ENCODE measurements at places on chromosomes 12 and 14.
A peak's percentile ranks its signal among the peaks of the same experiment; 100 is the strongest.

DNA sequence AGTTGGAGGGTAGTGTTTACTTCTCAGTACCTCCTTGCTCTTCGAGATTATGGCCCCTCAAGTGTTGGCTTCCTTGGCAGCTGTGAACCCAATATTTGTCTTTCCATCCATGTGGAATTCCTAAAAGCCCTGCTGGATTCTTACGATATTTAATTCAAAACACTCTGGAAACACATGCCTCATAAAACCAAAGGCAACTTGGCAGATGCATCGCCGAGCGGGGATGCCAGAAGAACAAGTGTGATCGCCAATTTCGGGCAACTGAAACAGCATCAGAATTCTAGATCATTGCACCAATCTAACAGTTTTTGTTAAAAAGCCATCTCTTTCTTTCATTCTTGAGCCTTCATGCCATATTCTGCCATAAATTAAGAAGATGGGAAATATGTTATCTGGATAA, 934.4 kb downstream of the AACS start:
- no peak for DNase-seq

DNA sequence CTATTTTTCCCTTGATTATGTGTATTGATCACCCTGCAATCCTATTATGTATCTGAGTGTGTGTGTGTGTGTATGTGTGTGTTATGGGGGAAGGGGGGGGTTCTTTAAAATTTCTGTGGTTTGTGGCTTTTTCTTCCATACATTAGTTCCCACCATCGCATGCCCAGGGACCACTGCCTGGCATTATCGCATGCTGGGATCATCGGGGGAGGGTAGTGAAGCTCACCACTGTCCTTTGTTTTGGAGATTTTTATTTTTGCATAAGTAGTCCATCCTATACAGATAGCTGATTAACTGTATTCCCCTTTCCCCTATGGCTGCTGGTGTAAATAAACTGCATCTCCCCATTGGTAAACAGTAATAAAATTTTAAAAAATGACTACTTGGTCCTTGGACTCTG, 3.4 kb downstream of the ATXN7L3B start:
- DNase-seq = no peak

- DNase-seq = no peak
Observed at GRCh38 chr12:70149665-70150064, 93.6 kb upstream of the CNOT2 start.

GRCh38 chr12:15323480-15323879, 1.2 kb downstream of the PTPRO start:
- DNase-seq = no peak

DNA sequence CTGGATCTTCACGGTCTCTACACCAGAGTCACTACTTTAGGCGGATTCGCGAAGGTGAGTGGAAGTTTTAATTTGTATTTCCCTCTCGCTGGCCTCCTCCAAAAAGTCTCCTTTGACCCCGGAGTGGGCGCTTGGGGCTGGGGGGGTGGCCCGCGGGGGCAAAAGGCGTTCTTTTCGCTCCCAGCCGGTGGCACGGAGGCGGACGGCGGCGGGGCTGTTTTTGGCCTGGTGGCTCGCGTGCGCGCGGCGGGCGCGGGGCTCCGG, 510 bp downstream of the ARID2 start:
- peak; percentile 85 for DNase-seq

DNA sequence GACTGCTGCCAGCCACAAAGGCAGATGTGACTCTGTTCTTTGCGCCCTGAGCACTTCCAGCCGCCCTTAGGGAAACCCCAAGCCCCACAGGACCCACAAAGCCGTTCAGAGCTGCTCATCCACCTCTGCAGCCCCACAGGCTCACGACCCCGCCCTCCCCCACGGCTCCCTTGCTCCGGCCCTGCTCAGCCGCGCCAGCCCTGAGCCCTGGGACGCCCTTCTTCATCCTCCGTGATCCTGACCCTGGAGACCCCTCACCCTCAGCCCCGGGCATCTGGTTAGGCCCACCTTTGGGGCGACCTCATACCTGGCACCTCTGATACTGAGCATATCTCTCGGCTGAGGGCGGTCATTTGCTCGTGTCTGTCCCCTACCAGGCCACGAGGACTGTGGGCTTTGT, 125.8 kb upstream of the EVL start:
- no peak for DNase-seq

GRCh38 chr12:94415066-94415465, 44.6 kb downstream of the CEP83 start:
- DNase-seq = no peak

DNA sequence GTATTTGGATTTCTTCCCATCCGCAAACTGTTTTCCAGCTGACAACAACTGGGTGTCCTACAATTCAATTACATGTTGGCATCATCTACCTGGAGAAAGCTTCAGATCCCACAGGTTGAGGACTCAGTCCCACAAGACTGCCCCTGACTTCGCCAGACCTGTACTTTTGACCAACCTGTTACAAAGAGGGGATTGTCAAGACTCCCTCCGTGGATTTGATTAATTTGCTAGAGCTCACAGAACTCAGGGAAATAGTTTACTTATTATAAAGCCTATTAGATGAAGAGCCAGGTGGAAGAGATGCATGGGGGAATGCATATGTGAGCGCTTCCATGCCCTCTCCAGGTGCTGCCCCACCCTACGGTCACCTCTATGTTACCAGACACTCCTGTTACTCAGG, 14.6 kb downstream of the RESF1 start:
- no peak for DNase-seq

GRCh38 chr14:37034410-37035285, 137.8 kb downstream of the SLC25A21 start:
- DNase-seq = no peak

DNA sequence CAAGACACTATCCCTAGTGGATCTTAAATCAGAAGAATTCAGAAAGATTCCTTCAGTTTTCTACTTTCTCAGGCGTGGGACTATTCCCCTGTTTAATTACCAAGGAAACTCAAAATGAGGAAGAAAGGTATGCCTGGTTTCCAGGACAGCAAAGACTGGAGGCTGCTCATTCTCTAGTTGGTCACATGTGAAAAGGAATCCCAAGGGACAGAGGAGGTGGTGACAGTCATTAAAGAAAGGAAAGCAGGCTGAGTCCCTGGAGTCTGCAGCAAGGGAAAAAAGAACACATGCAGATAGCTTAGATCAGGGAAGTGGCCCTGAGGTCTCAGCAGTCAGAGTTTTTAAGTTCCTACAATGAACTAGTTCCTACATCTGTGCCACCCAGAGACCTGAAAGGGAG, 165.4 kb upstream of the CCDC198 start:
- DNase-seq = no peak

DNA sequence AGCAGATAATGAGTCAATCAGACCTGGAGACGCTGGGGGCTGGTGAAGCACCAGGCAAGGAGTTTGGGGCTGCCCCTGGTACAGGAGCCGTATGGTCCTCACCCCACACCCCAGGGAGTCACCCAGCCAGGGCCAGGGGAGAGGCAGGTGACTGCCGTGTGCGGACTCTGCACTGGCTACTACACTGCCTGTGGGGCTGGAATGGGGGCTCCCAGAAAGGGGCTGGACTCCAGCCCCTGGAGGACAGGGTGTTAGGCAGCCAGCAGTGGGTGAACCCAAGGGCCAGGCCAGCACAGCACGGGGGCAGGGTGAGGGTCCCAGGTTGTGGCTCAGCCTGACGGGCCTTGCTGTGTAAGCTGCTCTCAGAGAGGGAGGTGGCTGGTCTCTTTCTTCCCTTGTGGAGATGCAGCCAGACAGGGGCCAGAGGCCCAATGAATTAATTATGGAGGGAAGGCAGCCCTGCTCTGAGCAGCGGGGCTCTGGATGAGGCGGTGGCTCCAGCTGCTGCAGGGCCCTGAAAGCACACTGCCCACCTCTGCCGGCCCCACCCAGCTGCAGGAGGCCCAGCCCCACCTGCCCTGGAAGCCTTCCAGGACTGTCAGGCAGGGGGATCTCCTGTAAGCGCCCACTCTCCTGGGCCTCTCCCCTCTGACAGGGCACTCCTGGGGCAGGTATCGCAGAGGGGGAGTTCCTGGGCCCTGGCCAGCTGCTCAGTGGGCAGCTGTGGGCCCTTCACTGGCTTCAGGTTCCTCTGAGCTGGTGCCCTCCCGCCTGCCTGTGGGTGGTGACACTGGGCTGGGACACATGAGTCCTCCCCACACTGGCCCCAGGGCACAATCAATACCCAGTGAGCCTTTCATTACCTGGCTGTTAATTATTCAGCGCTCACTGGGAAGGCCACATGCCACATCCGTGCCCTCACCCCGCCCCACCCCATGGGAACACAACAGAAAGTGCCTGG, 142.5 kb upstream of the C14orf180 start:
- DNase-seq = peak; percentile 50

- DNase-seq = no peak
Observed at GRCh38 chr12:56590237-56590830, 39.8 kb downstream of the BAZ2A start.

GRCh38 chr14:42671636-42672035, 1065.0 kb downstream of the LRFN5 start:
- no peak for DNase-seq

DNA sequence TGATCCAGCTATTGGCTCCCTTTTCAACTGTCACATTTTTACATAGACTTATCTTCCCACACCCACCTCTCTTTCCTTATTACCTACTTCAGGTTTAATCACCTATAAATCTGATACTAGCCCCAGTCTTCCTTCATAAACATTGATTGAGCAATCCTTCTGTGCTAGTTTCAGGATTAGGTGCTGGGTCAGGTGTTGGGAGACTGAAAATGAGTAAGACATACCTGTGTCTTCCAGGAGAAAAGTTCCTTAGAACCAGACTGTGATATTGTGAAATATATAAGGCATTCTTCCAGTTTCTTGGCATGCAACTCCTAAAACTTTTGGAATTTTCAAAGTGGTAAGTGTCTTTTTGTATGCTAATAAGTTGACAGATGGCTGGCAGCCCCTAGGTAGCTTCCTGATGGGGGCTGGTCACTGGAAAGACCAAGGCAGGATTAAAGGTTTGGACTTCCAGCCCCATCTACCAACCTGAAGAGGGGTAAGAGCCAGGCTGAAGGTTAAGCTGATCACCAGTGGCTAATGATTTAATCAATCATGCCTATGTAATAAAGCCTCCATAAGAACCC, 4.6 kb downstream of the ANO6 start:
- no peak for DNase-seq

- no peak for DNase-seq
Observed at GRCh38 chr14:20606902-20607242, 15.7 kb upstream of the RNASE12 start.

DNA sequence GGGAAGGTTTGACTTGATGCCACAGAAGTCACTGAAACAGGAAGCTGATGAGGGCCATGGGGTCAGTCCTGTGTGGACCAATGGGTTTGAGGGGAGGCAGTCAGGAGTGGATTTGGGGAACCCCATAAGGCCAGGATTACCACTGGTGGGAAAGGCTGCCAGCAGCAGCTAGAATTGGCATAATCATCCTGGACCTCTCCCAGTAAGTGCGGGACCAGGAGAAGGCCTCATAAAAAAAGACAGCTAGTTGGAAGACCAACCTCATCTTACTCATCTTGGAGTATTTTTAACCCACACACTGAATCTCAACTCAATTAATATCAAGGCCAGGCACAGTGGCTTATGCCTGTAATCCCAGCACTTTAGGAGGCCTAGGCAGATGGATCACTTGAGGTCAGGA, 22.7 kb downstream of the TBX3 start:
- no peak for DNase-seq

- DNase-seq = no peak
Observed at GRCh38 chr14:103819503-103820307, 27.7 kb downstream of the PPP1R13B start.

DNA sequence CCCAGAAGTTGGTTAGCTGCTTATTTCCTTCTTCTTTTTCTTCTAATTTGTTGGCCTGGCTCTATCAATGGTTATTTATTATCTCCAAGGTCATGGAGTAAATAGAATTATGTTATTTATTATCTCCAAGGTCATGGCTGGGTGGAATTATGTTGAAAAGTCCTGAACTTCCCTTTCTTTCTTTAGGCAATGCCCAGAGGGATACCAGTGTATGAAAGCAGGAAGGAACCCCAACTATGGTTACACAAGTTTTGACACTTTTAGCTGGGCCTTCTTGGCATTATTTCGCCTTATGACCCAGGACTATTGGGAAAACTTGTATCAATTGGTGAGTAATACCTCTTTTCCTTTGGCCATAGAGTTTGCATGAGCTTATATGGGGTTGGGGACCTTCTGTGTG, 111.6 kb downstream of the SCN8A start:
- DNase-seq = no peak

DNA sequence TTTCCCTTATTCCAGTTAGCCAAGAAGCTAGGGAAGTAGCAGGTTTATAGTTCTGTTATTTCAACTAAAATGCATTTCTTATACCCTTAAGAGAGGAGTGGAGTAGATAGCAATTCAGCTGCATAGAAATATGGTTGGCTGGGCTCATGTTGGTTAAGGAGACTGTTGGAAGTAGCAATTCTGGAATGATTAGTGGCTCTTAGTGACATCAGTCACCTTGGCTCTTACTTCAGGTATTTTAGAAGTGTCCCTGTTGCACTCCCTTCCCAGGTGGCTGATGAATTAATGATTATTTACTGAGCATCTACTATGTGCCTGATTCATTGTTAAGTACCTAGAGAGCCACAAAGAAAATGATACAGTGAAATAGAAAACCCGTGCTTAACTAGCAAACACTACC, 128.1 kb downstream of the MGST1 start:
- DNase-seq = no peak

GRCh38 chr12:123043536-123044001, 63.1 kb downstream of the ARL6IP4 start:
- peak; percentile 87 for DNase-seq

DNA sequence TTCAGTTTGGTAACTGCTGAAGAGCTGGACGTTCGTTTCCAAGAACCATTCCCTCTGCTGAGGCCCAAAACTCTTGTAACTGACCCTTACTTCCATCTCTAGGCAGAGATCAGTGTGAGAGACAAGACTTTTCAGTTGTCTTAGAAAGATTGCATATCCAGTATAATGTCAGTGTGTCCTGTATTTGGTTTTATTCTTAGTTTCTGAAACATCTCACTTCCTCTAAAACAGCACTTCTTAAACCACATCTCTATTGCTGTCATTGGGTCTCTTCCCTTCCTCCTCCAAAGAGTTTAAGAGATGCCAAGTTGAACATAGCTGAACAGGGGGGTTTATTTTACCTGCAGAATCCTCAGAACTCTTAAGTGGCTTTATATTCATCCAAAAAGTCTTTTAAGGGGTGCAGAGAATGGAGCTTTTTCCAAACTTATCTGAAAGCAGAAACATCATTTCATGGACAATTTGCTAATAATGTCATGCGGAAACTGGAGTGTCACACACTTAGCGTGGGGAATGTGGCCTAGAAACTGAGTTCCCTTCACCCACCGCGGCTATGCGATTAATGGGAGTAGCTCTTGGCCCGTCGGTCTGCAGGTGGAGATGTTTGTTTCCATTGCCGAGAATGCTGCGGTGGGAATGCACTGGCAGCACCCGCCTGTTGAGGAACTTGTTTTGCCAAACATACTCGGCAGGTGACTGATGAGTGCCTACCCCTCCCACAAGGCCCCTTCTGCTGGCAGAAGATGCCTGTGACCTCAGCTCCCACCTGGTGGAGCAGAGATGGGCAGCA, 148.2 kb downstream of the ADGRD1 start:
- DNase-seq = peak; percentile 38

- DNase-seq = no peak
Observed at GRCh38 chr14:99779751-99780150, 13.5 kb upstream of the EML1 start.
